Nephron progenitor cell (in vitro differentiated cells): ENCODE measurements at places on chromosomes 16 and 17.

- DNase-seq = no peak
Measured at GRCh38 chr17:33028778-33029177, 37.1 kb downstream of the SPACA3 start.

GRCh38 chr16:12253731-12254130, 277.2 kb downstream of the SNX29 start:
- no peak for DNase-seq

DNA sequence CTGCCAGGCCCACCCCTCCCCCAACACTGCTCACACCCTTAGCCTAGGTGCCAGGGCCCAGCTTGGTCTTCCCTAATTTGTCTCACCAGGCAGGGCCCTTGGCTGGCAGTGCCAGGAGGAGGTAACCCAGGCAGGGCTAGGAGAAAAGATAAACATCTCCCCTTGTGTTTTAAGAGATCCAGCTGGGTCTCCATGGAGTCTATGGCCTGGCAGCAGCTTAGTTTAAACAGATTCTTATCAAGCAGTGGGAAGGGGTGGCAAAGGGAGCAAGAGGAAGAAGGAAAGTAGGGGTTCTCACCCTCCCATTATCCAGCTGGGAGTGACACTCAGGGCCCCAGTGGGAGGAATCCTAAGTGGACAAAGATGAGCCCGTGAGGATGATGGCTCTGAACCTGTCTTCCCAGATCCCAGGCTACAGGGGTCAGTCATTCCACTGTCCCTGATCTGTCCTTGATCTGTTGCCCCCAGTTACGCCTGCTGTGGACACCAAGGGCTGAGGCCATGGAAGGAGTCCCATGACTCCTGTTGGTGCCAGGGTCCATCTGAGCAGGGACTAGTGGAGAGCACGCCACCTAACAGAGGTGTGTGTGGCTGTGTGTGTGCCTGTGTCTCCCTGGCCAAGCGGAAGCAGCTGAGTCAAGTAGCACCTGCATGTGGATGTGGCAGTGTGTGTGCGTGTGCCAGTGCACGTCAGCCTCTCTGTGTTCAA, 47.4 kb upstream of the MEIOC start:
- DNase-seq = no peak

GRCh38 chr17:81838753-81839255, 4.0 kb upstream of the PPP1R27 start:
- DNase-seq = no peak

DNA sequence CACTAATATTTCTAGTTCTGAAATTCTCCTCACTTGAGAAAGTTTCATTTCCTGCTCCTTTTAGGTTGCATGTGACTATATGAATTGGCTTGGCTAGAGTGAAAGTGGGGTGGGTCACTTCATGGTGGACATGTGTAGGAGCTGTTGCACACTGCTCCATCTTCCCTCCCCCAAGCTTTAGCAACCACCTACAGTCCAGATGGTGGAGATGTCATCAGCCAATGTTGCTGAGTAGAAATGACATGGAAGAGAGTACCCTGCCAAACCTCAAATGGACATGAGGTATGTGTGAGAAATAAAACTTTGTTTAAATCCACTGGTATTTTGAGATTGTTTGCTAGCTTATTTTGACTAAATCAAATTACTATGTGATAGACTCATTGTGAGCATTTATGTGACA, 281.5 kb downstream of the CA10 start:
- no peak for DNase-seq

DNA sequence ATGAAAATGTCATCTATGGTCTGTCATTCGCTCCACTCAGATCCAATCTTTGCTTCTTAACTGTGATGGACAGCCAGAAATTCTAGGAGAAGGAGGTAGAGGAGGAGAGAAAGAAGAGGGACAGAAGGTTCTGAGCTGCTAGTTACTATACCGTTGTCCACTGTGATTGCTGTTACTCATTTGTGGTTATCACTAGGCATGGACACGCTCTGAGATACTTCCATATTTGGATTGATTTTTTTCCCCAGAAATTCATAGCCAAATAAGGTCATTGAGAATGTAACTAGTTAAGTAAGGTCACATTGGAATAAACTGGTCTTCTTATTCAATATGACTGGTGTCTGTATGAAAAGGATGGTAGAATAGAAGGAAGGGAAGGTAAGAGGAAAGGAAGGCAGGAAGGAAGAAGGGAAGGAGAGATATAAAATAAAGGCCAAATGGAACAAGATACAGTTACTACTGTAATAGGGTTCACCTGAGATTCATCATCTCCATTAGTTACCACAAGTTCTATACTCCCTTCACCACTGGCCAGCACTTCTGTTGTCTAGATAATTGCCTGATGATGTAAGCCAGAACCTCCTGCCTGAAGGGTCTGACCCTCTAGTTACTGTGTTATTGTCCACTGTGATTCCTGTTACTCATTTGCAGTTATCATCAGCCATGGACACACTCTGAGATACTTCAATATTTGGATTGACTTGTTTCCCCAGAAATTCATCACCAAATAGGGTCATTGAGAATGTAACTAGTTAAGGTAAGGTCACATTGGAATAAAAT, 2.9 kb downstream of the KRTAP9-7 start:
- no peak for DNase-seq

- DNase-seq = no peak
Measured at GRCh38 chr17:42284024-42284369, 4.3 kb upstream of the STAT5A start.

GRCh38 chr17:47906443-47906842, 10.4 kb downstream of the SP2 start:
- no peak for DNase-seq

DNA sequence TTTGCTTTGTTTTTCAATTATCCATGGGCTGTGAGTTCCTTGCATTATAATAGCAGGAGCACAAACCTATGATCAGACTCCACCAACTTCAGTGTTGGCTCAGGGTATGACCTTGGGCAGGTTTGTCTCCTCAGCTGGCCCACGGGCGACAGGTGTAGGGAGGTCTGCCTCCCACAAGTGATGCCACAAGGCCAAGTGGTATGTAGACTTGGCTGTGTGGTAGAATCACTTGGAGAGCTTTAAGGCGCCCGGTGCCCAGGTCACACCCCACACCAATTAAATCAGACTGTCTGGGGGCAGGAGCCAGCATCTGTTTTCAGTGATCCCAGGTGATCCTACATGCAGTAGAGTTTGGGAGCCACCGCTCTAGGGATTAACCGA, 153.4 kb downstream of the CLEC16A start:
- no peak for DNase-seq

GRCh38 chr17:51228161-51228560, 31.7 kb downstream of the MBTD1 start:
- no peak for DNase-seq

DNA sequence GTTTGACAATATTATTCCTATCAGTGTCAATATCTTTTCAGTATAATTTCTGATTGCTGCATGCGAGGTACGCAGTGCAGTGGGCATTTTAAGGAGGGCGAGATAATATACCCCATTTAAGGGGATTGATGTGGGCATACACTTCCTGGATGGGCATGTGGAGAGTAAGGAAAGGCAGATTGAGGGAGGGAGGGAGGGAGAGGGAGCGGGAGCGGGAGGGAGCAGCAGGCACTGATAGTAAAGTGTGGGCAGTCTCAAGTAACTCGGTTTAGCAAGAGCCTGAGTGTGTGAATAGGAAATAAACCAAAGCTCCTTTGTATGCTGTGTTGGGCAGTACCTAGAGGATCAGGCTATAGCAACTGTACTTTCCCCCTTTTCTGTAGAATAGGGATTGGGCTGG, 5.1 kb downstream of the BPTF start:
- DNase-seq = peak; percentile 15

DNA sequence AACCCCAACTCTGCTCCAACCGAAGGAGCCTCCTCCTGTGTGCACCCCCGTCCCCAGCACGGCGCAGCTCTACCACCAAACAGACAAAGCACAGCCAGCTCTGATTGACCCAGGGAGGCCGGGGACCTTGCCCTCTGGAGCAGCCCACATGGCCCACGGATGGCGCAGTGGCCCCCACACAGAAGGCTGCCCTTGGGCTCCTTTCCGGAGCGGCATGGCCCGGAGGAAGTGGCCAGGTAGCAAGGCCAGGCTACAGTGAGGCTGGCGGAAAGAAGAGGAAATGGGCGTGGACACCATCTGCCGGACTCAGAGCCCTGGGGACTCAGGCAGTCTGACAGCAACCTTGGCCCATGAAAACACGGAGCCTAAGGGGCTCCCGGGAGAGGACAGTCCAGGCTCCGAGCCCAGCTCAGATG, 19.9 kb upstream of the ZC3H18 start:
- DNase-seq = no peak

DNA sequence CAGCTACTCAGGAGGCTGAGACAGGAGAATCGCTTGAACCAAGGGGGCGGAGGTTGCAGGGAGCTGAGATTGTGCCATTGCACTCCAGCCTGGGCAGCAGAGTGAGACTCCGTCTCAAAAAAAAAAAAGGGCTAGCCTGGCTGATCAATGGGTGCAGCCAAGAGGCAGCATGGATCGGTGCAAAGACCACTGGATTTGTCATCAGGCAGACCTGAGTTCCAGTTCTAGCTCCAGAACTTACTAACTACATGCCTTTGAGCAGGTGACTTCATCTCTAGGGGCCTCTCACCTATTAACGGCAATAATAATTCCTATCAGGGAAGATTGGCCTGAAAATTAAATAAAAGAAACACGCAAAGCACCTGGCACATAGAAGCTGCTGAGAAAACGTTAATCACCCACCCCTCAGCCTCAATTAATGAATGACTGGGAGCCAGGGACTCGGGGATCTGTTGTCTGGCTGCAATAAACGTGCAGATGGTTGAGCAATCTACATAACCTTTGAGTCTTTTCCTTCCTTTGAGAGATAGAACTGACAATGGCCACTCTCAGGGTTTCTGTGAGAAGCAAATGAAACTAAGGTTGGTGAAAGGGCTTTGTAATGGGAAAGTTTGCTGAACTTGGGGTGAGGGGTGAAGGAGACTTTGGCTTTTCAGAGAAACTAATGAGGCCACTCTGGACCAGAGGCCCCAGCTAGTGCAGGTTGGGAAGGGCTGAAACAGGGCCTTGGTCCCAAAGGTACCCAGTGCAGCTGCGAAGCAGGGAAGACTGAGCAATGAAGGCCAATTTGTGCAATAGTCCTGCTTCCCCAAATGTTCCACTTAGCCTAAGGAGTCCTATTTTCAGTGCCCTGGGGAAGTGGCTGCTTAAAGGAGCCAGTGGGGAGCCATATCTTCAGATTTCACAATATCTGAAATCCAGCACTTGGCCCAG, 7.6 kb downstream of the SEZ6L2 start:
- DNase-seq = no peak

GRCh38 chr16:13136901-13137300, 235.5 kb downstream of the SHISA9 start:
- DNase-seq = no peak

GRCh38 chr17:63665527-63666214, 34.3 kb downstream of the LIMD2 start:
- no peak for DNase-seq

GRCh38 chr16:56111100-56111499, 80.2 kb upstream of the GNAO1 start:
- DNase-seq = no peak

- DNase-seq = peak; percentile 96
Measured at GRCh38 chr17:79741751-79742588, 11.2 kb downstream of the ENPP7 start.

DNA sequence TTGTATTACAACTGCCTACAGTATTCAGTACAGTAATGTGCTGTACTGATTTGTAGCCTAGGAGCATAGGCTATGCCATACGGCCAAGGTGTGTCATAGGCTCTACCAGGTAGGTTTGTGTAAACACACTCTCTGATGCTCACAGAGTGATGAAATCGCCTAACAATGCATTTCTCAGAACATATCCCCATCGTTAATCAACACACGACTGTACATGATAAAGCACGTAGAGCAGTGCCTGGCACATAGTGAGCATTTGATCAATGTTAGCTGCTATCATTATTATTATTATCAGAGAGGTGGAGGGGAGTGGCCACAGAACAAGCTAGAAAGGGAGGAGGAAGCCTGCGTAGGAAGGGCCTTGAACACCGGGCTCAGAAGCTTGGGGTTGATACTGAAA, 81.1 kb upstream of the LHX1 start:
- no peak for DNase-seq

- no peak for DNase-seq
Measured at GRCh38 chr16:66207139-66207882, 159.2 kb upstream of the CDH5 start.

- no peak for DNase-seq
Measured at GRCh38 chr16:56343661-56344517, 81.5 kb downstream of the AMFR start.

- DNase-seq = no peak
Measured at GRCh38 chr17:13001991-13002615, 15.7 kb downstream of the ELAC2 start.

- DNase-seq = no peak
Measured at GRCh38 chr17:67655478-67656148, 62.1 kb upstream of the NOL11 start.

- peak; percentile 65 for DNase-seq
Measured at GRCh38 chr16:67163164-67163998, 1.2 kb upstream of the HSF4 start.

DNA sequence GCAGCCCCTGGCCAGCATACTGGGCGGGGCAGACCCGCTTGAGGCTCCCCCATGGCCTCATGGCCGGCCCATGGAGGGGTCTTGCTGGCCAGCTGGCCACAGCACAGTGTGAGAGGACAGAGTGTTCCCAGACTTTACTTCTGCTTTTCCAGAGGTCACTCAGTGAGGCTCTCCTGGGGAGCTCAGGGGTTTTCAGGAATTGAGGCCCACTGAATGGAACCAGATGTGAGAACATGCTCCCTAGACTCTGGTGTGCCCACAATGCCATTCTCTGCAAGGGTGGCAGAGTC, 21.2 kb downstream of the ATP6V0D1 start:
- no peak for DNase-seq

- DNase-seq = no peak
Measured at GRCh38 chr17:82037889-82038195, 345 bp upstream of the DCXR start.

- no peak for DNase-seq
Measured at GRCh38 chr16:7511549-7512260, 179.1 kb downstream of the RBFOX1 start.

DNA sequence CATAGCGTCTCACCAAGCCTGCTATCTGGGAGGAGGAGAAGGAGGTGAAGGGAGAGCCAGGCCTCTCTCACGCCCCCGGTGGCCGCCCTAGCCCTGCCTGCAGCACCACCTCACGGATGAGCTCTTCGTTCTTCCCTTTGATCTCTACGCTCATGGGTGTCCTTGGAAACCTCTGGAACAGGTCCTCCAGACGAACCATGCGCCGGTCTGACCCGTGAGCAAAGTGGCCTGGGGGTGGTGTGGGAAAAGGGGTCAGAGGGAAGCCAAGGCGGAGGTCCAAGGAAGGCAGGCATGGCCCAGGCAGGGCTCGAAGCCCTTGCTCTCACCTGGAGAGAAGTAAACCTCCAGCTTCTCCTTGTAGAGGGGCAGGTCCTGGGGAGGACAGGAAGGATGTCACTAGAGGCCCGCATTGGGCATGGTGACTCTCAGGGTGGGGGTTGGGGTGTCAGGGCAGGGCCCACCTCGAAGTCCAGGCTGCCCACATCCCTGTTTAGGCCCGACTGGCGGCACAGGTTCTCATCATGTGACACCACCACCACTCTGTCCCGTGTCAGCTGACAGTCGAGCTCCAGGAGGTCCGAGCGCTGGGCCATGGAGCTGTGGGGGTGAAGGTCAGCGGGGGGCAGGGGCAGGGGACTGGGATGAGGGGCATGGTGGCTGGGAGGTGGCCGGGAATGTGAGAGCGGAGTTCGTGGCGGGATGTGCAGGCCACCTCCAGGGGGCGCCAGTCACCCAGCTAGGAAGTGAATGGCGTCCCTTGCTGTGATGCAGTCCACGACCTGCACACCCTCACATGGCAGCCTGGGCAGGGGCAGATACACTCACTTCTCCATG, 923 bp downstream of the GDPD3 start:
- peak; percentile 65 for DNase-seq

GRCh38 chr17:45184144-45184543, 22.5 kb downstream of the HEXIM2 start:
- no peak for DNase-seq
